Globus pallidus (tissue), 1 donor: ENCODE measurements at places on chromosomes 16 and 17.
A peak's percentile ranks its signal among the peaks of the same experiment; 100 is the strongest.

GRCh38 chr17:6085812-6086211 is 15.6 kb downstream of the WSCD1 start:
- DNase-seq: no peak

GRCh38 chr17:1455291-1455796 is 688 bp downstream of the CRK start:
- DNase-seq: peak; percentile 32

GRCh38 chr16:10373556-10373955 is 12.3 kb upstream of the ATF7IP2 start:
- no peak for DNase-seq

DNA sequence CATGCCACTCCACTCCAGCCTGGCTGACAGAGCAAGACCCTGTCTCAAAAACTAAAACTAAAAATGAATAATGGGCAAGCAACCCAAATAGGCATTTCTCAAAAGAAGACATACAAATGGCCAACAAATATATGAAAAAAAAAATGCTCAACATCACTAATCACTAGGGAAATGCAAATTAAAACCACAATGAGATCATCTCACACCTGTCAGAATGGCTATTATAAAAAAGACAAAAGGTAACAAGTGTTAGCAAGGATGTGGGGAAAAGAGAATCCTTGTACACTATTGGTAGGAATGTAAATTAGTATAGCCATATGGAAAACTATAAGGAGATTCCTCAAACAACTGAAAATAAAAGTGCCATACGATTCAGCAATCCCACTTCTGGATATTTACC is 7.1 kb upstream of the ERCC4 start:
- no peak for DNase-seq

DNA sequence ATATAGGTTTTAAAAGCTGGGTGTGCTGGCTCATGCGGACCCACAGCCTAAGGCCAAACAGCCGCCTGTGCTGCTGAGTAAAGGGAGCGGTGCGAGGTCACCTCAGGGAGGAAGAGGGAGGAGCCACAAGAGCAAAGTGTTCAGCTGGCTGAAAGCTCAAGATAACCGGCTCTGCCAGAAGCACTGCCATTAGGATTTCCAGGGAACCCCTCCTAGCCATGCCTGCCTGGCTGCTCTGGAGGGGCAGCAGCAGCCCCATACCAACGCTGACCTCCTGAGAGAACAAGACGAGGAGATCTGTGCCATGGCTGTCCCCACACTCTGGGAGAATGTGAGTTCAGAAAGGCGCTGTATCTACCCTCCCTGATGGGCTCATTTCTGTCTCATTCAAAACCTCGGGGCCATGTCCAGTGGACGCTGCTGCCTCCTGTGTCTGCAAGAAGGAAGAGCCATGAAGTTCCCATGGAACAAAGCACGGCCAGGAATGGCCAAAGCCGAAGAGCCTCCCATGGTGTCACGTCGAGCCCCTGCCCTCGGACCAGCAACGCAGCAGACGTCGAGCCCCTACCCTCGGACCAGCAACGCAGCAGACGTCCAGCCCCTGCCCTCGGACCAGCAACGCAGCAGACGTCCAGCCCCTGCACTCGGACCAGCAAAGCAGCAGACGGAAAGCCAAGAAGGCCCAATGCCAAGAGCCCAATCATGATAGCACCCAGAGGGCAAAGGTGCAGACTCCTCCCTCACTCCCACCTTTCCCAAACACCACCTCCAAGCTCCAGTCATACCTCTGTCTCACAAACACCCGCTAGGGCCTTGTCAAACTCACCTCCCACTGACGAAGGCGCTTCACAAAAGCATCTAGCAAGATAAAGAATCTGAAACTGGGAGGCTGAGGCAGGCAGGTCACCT is 107.0 kb downstream of the ANKRD11 start:
- no peak for DNase-seq

- DNase-seq: no peak
Measured at GRCh38 chr16:7437135-7437804, 104.6 kb downstream of the RBFOX1 start.

- no peak for DNase-seq
Measured at GRCh38 chr16:6309271-6309670, 1023.4 kb upstream of the RBFOX1 start.

DNA sequence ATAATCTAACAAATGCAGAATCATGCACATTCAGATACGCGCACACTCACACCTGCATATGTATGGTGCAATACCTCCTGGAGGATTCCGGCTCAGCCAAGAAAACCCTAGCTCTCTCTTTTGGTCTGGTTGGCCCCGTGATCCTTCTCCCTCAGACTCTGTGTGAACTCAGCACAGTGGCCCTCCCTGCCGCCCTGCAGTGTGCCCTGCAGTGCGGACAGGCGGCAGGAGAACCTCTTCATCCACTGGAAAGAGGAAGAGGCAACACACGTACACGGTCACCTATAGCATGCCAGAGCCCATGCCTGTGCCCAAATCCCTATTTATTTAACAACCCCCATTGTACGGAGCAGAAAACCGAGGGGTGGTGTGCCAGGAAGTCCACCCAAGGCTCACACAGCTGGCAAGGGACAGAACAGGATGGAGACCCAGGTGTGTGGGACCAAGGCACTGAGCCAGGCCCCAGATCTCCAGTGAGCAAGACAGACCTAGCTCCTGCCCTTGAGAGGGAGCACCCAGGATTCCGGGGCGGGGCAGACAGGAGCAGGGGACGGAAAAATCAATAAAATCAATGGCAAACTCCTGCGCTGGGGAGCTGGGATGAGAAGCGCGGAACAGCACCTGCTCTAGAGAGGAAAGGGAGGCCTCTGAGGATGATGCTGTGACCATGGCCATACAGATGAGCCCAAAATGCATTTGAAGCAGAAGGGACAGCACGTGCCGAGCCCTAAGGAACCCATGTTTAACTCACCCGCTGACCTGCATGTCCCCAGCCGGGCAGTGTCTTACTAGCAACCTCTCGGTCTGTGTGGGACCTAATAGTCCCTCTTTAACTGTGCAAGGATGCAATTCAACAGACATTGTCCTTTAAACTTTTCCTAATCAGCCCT is 54.7 kb upstream of the CIBAR2 start:
- no peak for DNase-seq

DNA sequence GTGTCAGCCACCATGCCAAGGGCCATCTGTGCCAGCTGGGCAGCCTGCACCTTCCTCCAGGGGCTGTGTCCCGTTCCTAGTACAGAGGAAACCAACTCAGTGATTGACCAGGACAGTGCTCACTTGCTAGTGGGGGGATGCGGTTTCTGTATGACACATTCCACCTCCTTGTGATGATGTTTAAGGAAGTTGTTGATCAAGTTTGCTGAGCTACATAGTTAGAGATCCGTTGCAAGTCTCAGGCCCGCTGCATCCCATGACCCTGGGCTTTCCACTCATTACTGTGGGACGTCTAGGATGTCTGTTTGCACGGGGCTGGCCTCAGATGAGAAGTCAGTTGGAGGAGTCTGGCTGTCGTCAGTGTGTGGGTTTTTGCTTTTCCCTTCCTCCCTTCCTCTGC is 33.6 kb downstream of the RNF213 start:
- DNase-seq: peak; percentile 44

GRCh38 chr17:80363518-80364090 is 51.4 kb upstream of the ENDOV start:
- DNase-seq: no peak

DNA sequence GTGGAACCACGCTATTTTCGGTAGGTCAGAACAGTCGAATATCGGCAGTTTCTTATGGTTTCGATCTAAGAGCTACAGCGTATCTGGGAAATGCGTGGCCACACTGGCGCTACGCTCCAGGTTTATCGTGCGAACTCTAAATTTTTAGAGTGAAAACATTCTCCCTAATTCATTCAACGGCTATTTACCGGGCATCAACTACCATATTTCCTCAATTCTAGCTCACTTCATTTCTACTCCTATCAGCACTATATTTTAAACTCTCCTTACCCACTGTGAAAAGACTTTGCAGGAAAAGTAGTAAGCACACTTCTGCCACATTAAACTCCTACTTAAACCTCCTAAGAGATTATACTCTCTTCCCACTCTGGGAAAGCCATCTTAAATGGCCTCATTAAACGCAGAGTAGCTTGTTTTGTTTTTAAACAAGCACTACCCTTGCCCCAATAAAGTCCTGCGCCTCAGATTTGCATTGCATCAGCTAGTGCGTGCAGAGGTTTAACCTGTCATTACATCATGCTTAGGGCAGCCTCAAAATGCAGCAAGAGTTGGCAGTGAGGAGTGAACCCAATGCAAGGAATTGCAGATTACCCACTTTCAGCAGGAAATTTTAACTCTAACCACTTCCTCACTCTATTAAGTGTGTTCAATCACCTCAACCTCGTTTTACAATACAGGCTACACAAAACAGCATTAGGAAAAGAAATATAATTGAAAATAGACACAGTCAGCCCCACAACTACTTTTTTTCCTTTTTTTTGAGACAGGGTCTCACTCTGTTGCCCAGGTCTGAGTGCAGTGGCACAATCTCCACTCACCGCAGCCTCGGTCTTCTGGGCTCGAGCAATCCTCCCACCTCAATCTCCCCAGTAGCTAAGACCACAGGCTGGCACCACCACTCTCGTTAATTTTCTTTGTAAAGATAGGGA is 18.8 kb downstream of the SIAH1 start:
- DNase-seq: no peak

- no peak for DNase-seq
Measured at GRCh38 chr16:89246383-89246902, 28.9 kb downstream of the ZNF778 start.

DNA sequence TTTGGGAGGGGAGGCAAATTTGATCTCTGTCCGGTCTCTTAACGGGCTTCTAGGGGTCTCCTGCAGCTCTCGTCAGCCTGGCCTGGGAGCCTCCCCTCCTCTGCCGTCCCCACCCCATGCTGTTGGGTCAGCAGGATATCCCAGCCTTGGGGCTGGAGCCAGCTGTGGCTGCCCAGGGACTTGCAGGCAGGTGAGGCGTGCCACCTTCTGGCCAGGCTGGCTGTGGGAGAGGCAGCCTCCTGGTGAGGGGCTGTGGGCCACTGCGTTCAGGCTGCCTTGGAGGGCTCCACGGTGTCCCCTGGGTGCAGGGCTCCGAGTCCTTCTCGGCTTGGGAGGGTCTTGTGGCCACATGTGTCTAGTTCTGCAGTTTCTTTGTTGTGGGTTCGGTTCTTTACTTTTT is 34.6 kb downstream of the TBCD start:
- DNase-seq: no peak

DNA sequence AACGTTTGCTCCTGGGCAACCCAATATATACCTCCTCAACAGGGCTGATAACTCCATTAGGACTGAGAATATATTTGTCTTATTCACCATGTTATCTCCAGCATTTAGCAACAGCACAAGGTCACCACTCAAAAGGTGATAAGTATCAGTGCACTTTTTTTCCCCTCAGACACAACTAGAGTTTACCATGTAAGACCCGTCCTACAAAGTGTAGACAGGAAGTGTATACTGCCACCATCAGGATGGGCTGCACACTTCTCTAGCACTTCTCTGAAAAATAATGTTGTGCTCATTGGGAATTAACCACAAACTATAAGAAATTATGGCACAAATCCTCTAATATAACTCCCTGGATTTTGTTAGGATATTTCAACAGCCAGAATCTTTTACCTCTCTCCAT is 5.7 kb upstream of the VAT1L start:
- no peak for DNase-seq

DNA sequence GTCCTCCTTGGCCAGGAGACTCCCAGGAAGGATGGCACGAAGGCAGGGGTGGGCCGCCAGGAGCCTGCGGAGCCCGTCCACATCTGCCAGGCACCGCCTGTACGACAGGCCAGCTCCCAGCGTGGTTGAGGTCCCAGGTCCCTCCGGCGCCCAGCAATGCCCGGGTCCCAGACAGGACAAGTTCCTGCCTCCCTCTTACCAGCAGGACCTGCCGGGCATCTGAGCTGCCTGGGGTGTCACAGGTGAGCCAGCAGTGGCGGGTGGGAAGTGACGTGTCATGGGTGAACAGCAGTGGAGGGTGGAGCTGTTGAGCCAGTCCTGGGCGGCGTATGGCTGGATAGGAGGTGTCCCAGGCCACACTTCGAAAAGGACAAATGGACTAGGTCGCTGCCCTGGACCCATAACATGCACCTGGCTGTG is 15.7 kb upstream of the BAHCC1 start:
- DNase-seq: no peak

- DNase-seq: no peak
Measured at GRCh38 chr16:768428-768827, 7.9 kb downstream of the MSLN start.

DNA sequence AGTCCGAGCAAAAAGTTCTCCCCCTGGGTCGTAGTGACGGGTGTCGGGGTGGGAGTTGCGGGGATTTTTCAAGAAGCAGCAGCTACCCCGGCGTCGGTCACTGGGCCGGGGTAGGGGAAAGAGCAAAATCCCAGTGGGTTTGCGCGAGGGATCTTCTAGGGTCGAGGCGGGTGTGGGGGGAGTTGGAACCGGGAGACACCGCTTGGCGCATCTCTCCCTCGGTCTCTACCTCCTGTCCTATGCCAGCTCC is 2.3 kb upstream of the UBTF start:
- no peak for DNase-seq

- peak; percentile 81 for DNase-seq
Measured at GRCh38 chr17:41665566-41666236, 23.0 kb upstream of the EIF1 start.

DNA sequence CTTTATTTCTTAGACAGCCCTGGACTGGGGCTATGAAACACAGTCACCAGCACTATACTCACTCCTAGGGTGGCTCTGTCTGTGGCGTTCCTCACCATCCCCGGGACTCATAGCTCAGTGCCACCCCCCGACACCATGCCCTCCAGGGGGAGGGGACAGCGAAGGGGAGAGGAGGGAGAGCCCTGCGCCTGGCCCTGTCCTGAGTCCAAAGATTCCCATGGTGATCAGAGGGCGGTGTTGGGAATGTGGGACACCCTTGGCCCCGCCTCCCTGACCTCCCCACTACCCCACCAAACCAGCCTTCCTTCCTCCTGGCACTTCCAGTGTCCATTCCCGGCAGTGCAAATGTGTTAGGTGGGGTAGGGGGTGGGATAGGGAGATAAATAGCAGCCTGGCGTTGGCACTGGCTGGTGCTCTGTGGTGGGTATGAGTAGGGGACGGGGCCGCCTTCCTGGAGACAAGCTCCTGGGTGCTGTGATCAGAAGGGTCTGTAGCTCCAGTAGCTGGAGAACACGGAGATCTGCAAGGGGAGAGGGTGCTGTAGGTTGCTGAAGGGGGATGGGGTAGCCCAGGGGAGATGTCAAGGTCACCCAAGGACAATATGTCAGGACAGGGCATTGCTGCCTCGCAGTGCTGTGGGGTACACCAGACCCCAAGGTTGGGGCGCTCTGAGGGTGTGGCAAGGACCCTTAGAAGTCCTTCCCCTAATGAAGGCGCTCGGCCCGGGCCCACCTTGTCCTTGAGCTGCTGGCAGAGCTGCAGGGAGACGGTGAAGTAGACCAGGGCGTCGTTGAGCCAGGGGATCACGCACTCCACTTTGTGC is 2.0 kb downstream of the SMIM22 start:
- no peak for DNase-seq

DNA sequence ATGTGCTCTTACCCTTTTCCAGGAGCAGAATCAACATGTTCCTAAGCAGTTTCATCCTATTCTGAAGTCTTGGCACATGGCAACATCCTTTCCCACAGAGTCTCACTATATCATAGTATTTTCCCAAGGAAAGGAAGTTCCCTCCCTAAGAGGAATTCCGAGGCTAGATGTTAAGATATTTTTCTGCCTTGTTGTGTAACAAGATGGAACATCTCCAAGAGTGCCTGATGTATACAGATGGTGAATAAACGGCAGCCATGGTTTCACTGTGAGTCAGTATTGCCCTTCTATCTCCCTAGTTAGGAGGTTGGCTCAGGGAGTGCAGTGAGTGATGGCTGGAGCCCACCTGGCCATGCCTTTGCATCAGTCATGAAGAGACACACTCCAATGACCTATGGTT is 48.2 kb downstream of the SPACA3 start:
- no peak for DNase-seq
